ENCODE measurements at places on chromosomes 6 and 20.

- no peak for DNase-seq
Observed at GRCh38 chr6:106360989-106361430, 493 bp downstream of the CRYBG1 start.

DNA sequence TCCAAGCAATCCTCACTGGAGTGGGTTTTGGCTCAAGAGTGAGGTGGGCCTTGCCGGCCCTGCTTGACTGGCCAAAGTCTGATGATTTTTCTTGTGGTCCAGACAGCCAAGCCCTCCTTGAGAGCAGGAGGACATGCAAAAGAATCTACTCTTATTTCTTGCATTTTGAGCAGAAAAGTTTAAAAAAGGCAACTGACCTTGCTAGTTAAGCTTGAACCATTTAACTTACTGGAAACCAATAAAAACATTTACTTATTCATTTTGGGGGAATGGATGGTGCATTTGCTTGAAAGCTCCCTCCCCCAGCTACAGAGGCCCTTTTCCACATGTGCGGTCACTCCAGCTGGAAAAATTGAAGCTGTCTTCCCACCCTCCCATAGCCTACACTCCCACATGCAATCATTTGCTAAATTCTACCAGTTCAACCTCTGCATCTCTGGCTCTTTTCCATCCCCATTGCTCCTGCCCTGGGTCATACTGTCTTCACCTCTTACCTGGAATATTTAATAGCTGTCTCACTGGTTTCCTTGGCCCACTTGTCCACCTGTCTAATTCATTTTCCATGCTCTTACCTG is 527.9 kb downstream of the DHX35 start:
- no peak for DNase-seq

- no peak for DNase-seq
Observed at GRCh38 chr6:12314751-12315150, 24.6 kb downstream of the EDN1 start.

DNA sequence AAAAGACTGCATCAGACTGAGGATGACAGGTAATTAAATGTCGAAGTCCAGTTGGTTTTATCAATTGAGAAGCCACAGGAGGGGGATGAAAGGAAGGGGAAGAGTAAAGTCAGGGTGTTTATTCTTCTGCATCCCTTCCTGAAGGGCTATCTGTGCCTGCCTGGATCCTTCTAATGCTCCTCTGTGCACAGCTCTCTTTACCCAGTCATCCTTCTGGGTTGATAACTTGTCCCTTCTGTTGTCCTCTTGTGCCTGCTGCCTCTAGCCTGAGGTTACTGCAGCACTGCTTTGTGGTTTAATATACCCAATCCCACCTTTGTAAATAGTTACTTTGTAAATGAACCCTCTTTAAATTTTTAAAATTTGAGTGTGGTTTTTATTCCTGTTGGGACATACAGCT is 1127.3 kb downstream of the EPHA7 start:
- no peak for DNase-seq

DNA sequence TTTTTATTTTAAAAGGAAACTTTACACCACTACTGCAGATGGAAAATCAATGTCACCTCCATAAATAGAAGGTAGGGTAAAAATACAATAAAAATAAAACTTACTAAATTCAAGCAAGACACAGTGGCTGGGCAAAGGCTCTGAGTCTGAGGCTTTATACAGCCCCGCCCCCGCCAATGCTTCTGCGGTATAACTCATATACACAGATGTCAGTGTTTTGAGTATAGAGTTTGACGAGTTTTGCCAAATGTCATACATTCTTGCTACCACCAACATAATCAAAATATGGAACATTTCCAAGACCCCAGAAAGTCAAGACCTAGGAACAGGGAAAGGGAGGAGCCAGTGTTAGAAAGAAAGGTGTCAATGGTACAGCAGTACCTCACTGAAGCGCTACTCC is 12.8 kb downstream of the NFATC2 start:
- DNase-seq: no peak

GRCh38 chr6:109194880-109195279 is 99.6 kb downstream of the CEP57L1 start:
- no peak for DNase-seq

GRCh38 chr6:16739329-16739801 is 21.9 kb downstream of the ATXN1 start:
- DNase-seq: no peak

- DNase-seq: no peak
Observed at GRCh38 chr6:62283365-62283764, 2.7 kb downstream of the KHDRBS2 start.

DNA sequence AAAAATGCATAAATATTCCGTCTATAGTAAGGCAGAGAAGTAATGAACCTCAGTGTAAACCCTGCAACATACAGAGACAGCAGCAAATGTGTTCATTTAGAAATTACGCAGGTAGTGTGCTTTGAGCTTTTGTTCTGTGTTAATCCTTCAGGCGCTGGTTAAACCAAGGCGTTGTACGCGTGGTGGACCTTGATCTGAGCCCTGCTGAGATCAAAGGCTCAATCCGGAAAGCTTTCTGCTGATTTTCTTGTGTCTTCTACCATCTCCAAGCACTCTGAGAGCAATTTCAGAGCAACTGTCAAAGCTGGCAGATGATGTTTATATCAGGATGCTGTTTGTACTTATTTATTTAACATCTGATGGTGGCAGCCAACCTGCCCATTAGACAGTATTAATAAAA is 382.8 kb downstream of the CDH26 start:
- no peak for DNase-seq

DNA sequence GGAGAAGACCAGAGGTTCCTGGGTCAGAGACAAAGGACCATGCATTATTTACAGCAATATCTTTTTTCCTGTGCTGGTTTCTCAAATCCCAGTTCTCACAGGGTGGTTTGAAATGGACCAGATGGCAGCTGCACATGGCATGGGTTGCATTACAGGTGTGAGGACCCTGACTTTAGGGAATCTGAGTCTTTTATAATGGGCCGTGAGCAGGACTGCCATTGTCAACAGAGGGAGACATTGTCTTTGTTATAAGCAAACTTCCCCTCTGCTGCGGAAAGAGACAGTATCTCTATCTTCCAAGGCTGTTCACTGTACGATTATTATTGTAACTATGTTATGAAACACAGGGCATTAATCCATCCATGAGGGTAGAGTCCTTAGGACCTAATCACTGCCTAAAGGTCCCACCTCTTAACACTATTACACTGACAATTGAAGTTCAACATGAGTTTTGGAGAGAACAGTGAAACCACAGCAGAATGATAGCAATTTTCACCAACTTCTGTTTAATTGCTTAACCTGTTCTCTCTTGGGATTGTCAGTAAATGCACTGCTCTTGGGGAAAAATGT is 156.1 kb upstream of the AGPAT4 start:
- no peak for DNase-seq

DNA sequence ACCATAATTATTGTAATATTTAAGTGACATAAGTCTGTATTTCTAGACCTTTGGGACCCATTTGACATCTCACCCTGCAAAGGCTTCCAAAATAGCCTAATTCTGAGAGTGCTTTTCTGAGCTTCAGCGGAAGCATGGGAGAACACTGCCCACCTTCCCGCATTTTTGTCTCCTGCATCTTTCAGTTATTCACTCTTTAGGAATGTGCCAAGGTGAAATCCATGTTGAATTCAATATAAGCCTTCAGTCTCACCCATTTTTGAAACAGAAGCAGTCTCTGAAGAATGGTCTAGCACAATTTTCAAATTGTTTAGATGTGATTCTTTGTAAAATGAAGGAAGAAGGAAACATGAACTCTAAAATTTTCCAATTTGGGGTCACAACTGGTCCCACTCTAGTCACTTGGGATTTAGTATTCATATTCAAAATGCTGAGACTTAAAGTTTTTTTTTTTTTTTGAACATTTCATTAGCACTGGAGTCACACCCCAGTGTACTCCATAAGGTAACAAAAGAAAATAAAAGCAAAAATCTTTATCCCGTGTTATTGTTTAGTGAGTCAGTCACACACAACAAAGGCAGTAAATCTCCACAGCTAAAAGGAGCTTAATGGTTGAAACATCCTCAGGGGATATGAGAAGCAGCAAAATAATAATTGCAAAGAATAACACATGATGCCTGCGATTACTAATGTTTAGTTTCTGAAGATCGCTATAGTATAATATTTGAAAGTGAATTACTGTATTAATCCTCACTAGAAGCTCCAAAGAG is 479.9 kb upstream of the BTBD3 start:
- no peak for DNase-seq

- DNase-seq: no peak
Observed at GRCh38 chr6:142935553-142936517, 9.1 kb downstream of the HIVEP2 start.

- no peak for DNase-seq
Observed at GRCh38 chr6:98724537-98724936, 109.8 kb upstream of the POU3F2 start.

DNA sequence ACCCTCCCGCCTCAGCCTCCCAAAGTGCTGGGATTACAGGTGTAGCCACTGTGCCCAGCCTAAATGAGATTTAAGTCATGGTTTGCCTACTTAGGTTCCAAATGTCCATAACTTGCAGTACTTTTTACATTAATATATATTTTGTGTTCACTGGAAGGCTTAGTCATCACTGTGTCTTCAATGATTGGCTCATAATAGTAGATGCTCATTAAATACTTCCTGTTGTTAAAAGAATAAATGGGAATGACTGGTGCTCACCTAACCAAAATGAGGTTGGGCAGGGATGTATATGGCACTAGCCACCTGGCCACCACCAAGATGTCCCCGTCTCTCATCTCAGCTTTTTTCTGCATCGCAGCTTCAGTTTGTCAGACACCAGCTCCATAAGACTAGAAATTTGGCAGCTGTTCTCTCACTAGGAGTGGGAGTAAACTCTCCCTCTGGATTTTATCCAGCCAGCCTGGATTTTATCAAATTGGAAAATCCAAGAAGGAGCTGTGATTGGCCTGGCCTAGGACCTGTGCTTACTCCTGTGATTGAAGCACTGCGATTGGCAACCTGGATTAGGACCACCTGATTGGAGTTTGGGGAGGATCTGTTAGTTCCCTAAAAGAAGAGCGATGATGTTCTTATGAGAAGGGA is 1.1 kb upstream of the GLO1 start:
- no peak for DNase-seq

DNA sequence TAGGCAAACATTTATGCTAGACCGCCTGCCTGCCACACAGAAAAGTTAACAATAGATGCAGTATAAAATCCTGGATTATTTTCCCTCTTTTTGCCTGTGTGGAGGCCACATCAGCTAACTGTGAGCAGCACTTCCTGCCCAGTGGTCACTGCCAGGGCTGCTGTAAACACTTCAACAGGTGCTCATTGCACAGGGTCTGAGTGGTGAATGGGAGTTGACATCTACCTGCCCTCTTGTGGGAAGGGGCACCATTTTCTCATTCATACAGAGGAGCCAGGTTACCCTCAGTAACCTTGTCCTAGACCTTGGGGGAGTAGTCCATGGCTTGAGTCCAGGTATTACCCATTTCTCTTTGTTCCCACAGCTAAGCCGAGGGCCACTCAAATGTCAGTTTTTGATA is 235.3 kb downstream of the TMEM242 start:
- no peak for DNase-seq

DNA sequence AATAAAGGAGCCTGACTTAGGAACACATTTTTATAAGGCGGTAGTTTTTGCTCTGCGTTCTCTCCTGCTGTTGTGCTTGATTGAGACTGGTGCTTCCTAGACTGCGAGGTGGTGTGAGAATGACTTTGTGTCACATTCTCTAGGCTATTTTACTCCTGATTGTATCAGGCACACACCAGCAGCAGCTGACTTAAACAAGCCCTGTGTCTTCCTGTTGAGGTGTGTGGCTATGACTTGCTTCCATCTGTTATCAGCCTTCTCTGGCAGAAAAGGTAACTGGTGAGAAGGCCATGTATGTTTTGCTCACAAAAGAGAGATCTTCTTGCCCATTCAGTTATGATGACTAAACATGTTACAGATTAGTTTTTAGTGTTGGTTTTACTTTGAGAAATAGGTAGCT is 43.4 kb downstream of the CLVS2 start:
- DNase-seq: no peak

DNA sequence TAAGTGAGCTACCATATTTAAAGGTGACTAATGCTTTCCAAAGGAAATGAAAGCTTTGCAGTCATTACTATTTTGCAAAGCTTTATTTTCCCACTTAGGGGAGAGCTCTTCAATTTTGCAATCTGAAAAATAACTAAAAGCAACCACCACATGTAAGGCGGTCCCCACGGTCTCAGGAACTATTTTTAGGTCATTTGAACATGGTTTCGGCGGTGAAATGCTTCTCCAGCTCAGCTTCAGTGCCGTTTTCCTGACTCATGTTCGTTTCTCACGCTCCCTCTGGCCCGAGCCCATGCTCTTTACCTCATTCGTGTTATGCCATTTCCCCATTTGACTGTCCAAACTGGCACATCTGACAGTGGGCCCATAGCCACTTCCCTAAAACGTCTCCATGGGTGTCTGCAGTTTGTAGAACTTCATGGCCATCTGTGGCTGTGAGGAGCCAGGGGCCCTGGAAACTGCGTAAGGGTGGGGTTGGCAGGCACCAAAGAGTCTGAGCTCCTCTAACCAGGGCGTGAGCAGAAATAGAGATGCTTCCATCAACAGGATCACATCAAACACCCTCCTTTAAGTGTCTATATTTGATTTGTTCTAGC is 46.5 kb downstream of the ADTRP start:
- DNase-seq: no peak

- DNase-seq: no peak
Observed at GRCh38 chr6:170282512-170283158, 8.2 kb downstream of the DLL1 start.

DNA sequence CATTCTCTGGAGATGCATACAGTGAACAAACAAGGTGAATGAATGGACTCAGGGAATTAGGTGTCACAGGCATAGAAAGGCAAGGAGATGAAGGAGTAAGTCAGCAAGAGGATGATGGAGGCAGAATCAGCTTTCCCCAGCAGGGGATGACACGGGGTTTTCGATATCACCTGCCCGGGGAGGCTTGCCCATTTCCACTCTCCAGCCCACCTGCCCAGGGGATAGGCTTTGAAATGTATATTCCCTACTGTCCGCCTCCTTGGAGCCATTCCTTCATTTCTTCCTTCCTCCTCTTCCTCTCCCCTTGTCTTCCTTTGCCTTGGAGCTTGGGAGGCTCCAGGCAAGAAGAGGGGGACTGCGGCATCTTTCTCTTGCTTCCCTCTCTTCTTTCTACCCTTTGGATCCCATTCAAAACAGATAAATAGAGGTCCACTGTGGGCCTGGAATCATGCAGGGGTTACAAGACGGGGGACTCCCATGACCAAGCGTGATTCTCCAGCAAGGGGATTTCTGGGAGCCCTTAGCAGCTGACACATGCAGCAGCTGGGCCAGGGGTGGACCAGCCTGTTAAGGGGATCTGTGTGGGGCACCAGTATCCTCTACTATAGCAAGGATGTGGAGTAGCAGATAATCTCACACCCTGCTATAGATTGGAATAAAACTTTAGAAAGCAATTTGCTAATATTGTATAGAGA is 23.5 kb upstream of the RNF24 start:
- no peak for DNase-seq

DNA sequence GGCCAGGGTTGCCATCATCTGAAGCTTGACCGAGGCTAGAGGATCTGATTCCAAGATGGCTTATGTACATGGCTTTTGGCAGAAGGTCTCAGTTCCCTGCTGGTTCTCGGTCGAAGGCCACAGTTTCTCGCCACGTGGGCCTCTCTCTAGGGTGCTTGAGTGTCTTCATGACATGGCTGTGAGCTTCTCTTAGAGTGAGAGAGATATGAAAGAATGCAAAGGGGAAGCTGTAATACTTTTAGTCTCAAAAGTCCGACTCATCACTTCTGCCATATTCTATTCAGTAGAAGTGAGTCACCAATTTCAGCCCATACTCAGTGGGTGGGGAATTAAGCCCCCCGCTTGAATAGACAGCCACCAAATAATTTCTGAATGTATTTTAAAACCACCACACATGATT is 94.2 kb downstream of the UTRN start:
- no peak for DNase-seq

GRCh38 chr20:32240205-32240604 is 32.5 kb downstream of the POFUT1 start:
- DNase-seq: no peak

All from NCI-H1092 treated with DMSO at 0.1 percent for 48 hours (cell line).